Natural killer cell (primary cell): ENCODE measurements at places on chromosomes 7 and 10.

DNA sequence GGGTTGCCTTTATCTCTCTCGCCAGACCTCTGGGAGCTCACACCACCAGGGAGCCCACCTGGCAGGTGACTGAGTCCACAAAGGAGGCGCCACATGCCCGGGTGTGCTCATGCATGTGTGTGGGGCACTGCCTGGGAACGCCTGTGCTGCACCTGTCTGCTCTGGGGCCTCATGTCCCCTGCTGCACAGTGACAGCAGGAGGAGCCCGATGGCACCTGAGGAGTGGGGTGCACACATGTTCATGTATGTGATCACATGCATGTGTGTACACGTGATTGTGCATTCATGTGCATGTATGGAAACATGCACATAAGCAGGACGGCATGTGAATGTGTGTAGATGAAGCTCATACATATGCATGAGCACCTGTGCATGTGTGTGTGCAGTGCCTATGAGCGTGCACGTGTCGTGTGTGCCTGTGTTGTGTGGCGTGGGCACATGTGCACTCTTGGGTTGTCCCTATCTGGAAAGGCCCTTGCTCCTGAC is 22.0 kb downstream of the YKT6 start:
- DNase-seq: no peak
- no peak overlapping the region for H3K27ac ChIP-seq
- no peaks in the 10 kb centered on the region for H3K4me1 ChIP-seq
- no peak overlapping the region for H3K4me3 ChIP-seq

DNA sequence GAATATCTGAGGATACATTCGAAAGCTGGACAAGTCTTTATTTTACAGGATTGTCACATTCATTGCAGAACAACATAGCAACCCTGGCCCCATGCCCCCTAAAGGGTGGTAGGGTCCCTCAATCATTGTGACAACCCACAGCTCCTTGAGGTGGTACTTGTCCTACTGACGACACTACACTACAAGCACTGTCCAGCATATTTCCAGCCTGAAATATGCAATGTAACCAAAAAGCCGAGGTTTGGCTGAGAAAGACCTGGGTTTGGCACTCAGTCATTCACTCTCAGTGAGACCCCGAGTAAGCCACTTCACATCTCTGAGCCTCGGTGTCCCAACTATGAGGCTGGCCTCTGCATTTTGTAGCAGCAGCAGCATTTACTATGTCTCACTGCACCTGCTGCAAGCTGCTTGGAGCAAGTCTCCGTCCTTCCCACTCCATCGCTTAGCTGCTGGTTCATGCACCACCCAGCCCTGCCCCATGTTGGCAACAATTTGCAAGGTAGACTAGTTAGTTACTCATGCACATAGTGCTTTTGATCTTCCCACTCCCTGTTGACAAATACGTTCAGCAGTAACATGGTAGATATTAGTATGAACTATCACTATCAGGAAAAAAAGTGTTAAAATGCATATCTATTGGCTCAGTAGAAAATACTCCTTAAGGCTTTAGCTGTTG is 43.6 kb upstream of the TNPO3 start:
- no peaks in the 10 kb centered on the region for H3K27me3 ChIP-seq
- H3K4me1 ChIP-seq: peaks cover 5% of the 10 kb centered on the region
- H3K4me3 ChIP-seq: no peak overlapping the region
- DNase-seq: no peak
- no peak overlapping the region for H3K27ac ChIP-seq
- H3K36me3 ChIP-seq: no peaks in the 10 kb centered on the region

GRCh38 chr7:120089968-120090367 is 183.0 kb upstream of the KCND2 start:
- no peak overlapping the region for H3K27ac ChIP-seq
- no peaks in the 10 kb centered on the region for H3K36me3 ChIP-seq
- no peak for DNase-seq
- no peak overlapping the region for H3K4me3 ChIP-seq
- H3K27me3 ChIP-seq: no peaks in the 10 kb centered on the region
- no peaks in the 10 kb centered on the region for H3K4me1 ChIP-seq

DNA sequence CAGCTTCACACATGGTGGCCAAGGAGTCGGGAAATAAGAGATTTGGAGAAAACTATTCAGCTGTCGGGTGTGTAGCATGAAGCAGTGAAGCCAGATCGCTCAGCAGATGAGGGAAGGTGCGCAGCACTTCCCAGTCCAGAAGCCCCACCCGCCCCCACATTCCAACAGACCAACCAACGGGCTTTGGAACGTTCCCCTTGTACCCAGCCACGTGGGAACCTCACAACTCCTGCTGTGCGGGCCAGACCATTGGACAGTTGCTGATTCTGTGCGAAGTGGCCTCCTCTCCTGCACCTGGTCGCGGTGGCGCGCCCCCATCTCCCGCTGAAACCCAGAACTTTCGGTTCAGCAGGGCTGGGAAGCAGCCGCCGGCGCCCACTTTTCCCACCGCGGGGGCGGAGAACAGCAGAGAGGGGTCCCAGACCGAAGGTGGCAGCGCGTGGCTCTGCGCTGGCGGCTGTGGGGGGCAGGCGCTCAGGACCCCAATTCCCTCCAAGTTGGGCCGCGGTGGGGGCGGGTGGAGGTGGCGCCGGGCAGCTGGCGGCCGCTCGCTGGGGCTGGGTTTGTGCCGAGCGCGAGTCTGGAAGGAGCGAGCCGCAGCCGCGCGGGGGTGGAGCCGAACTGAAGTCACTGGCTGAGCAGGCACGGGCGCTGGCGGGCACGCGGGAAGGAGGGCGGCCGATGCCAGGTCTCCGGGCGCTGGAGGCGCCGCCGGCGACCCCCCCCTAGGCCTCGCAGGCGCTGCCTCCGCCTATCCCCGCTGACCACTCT is 1301.5 kb upstream of the SORCS1 start:
- no peaks in the 10 kb centered on the region for H3K4me1 ChIP-seq
- no peak overlapping the region for H3K27ac ChIP-seq
- peaks cover 5% of the 10 kb centered on the region for H3K27me3 ChIP-seq
- DNase-seq: no peak
- no peak overlapping the region for H3K4me3 ChIP-seq

DNA sequence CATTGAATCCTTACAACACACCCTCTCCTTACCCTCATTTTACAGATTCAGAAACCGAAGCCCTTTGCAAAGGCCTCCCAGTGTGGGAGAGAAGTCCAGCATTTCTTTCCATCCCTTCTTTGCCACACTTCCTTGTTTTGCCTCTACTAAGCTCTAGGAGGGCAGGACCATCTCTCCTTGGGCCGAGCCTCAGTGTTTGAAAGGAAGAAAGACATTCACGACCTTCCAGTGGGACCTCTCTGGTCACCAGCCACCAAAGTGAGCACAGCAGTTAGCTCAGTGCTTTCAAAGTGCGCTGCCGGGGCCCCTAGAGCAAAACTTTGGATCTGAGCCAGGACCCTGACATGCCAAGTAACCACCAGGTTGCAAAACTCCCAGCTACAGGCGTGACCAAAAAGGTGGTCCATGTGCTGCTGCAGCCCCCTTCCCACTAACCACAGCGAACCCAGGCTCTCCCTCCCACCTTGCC is 12.4 kb downstream of the CTBP2 start:
- peak overlapping the region; percentile 87 for H3K27ac ChIP-seq
- H3K36me3 ChIP-seq: peaks cover 2% of the 10 kb centered on the region
- H3K4me1 ChIP-seq: peaks cover 94% of the 10 kb centered on the region
- H3K27me3 ChIP-seq: no peaks in the 10 kb centered on the region

DNA sequence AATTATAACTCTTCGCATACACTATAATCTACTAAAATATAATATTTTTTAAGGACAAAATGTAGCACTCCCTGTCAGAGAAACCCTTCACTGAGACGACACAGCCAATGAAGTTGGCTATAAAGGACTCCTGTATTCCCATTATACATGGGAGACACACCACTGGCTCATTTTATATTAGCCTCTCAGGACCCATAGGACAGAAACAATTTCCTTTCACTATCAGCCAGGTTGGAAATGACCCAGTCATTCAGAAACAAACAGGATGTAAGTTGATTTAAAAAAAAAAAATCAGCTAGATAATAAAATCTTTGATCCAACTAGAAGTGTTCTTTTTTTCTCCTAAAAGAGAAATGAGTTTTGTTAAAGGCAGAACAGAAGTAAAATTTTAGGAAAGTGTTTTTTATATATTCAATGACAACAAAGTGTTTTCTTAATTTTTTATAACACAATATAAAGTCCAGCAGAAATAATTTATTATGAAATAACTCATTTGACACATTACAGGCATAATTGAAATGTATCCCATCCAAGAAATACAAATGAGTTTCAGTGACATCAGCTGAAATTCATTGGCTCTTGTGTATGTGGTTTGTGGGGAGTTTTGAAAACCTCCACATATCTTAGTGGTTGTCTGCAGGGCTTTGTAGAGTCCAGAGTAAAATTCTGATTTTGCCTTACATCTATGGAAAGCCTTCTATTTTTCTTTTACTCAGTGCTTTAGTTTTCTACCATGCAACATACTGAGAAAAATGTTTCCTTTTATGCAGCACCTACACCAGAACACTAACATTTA is 64.1 kb downstream of the CTTNBP2 start:
- no peaks in the 10 kb centered on the region for H3K36me3 ChIP-seq
- no peaks in the 10 kb centered on the region for H3K4me1 ChIP-seq
- H3K27me3 ChIP-seq: no peaks in the 10 kb centered on the region
- no peak overlapping the region for H3K4me3 ChIP-seq

DNA sequence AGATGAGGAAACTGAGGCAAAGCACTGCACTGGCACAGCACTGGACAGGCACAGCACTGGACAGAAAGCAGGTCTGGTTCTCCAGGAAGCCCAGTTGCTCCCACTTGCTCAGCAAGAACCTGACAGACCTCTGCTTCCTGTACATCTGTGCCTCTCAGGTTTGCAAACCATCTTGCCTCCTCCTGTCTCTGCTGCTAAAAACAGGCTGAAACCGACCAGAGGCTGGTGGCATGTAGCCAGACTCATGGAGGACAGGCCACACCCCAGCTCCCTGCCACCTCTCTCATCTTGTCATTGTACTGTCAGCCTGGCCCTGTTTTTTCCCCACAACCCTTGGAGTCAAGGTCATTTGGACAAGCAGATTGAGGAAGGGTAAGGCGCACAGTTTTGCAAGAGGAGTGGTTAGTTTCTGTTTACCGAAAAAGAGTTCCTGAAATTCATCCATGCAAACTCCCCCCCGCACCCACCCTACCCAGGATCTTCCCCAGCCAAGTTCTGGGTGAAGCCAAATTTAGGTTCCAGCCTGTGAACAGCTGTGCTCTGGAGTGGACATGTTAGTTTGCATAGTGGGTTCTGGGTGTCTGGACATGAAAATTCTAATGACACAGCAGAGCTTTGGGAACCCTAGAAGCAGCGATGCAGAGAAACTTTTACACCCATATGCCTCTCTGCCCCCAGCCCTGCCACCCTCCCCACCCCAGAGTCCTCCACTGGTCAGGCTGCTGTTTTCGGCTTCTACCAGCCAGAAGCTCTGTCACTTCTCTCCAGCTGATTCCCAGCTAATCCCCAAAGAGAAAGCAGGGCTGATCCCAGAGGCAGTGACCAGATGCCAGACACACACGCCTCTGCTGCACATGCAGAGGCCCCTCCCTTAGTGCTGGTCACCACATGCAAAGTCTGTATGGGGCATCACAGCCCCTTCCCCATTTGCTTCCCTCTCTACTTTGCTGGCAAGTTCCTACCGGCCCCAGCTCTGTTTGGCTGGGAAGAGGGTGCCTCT is 8.5 kb upstream of the C10orf105 start:
- DNase-seq: peak; percentile 53
- H3K36me3 ChIP-seq: no peaks in the 10 kb centered on the region
- H3K27ac ChIP-seq: peak overlapping the region; percentile 91
- H3K4me3 ChIP-seq: peak overlapping the region; percentile 0
